T-helper 1 cell (primary cell): ENCODE measurements at places on chromosomes 11 and 22.

- no peak for DNase-seq
Measured at GRCh38 chr11:61626580-61627380, 45.9 kb upstream of the SYT7 start.

- no peak for DNase-seq
Measured at GRCh38 chr22:50048061-50048765, 9.9 kb downstream of the TTLL8 start.

- DNase-seq = no peak
Measured at GRCh38 chr11:130208241-130209127, 48.9 kb downstream of the ST14 start.

DNA sequence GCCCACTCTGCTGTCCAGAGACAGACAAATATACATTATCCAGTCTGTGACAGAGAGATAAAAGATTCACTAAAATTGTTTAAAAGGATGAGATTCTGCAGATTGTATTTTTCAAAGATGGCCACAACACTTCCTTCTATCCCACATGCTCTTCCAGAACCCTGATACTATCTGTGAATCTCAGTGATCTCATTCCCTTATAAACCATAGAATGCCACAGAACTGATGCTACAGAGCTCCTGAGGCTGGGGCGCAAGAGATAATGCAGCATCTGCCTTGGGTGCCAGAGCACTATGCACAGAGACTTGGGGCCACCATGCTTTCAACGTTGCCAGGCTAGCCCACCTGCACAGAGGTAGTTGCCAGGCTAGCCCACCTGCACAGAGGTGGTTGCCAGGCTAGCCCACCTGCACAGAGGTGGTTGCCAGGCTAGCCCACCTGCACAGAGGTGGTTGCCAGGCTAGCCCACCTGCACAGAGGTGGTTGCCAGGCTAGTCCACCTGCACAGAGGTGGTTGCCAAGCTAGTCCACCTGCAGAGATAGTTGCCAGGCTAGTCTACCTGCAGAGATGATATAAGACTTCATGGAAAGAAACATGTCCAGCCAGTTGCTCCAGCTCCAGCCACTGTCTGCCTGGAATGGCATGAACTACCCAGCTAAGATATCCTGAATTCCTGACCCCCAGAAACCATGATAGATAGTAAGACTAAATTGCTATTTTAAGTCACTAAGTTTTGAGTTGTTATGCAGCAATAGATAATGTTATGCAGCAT, 17.6 kb upstream of the SEPTIN5 start:
- no peak for DNase-seq

GRCh38 chr11:129224538-129224937, 32.4 kb upstream of the ARHGAP32 start:
- DNase-seq = no peak

- no peak for DNase-seq
Measured at GRCh38 chr22:45426387-45426786, 12.9 kb downstream of the RIBC2 start.

DNA sequence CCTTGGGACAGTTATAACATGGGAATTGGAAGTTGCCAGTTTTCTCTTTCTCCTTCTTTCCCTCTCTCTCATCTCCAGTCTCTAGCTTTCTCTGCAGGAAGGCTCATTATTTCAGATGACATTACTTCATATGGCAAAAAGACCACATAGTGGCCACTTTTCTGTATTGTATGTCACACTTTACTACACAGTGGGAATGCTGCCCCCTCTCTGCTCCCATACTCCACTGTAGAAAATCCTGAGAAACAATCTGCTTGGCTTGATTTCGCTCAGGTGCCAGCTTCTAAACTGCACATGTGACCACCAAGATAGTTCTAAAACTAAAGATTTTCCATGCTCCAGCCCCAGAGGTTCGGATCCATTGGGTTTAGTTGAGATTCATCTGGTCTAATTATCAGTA, 860.7 kb upstream of the CCDC90B start:
- DNase-seq = no peak

- DNase-seq = no peak
Measured at GRCh38 chr11:8217926-8218325, 45.8 kb downstream of the LMO1 start.

GRCh38 chr11:81487109-81487508, 1246.6 kb downstream of the FAM181B start:
- DNase-seq = no peak

GRCh38 chr11:80214413-80214812, 773.6 kb upstream of the TENM4 start:
- no peak for DNase-seq

DNA sequence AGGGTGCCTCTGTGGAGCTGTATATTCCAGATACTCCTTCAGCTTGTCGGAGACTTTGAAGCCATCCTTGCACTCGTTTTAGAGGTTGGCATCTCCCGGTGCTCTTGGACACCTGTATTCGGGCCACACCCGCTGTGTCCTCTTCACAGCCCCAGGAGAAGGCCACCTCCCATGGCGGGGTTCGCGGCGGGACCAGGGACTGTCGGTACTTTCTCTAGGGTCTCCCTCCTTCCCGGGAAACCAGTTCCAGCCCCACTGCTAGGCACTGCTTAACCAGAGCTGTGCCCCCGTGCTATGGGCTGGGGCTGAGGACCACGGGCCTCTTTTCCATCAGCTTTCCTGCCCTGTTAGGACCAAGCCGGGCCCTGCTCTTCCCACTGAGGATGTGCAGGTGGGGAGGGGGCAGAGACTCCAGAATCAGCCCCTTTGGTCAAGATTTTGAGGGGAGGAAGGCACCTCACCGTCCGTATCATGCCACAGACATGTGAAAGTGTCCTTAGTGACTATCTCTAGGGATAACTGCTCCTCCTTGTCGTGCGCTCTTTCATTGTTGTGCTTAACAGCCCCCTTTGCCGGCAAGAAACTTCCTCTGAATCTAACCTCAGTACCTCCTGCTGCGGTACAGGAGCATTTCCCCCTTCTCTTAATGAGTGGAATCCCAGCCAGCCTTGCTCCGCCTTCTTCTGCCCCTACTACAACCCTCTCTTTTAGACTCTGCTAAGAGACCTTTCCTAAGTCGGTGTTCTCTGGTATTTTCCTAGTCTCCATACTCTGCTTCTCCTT, 1.2 kb upstream of the B3GAT1 start:
- DNase-seq = no peak

GRCh38 chr22:43823353-43823908, 11.3 kb upstream of the EFCAB6 start:
- DNase-seq = no peak

GRCh38 chr11:96103102-96103501, 179.2 kb upstream of the MTMR2 start:
- DNase-seq = no peak

- no peak for DNase-seq
Measured at GRCh38 chr11:96144553-96144952, 198.4 kb downstream of the MAML2 start.

- DNase-seq = no peak
Measured at GRCh38 chr22:23452231-23453010, 127.7 kb downstream of the IGLL1 start.

- no peak for DNase-seq
Measured at GRCh38 chr11:67369801-67370284, 3.6 kb downstream of the CLCF1 start.

DNA sequence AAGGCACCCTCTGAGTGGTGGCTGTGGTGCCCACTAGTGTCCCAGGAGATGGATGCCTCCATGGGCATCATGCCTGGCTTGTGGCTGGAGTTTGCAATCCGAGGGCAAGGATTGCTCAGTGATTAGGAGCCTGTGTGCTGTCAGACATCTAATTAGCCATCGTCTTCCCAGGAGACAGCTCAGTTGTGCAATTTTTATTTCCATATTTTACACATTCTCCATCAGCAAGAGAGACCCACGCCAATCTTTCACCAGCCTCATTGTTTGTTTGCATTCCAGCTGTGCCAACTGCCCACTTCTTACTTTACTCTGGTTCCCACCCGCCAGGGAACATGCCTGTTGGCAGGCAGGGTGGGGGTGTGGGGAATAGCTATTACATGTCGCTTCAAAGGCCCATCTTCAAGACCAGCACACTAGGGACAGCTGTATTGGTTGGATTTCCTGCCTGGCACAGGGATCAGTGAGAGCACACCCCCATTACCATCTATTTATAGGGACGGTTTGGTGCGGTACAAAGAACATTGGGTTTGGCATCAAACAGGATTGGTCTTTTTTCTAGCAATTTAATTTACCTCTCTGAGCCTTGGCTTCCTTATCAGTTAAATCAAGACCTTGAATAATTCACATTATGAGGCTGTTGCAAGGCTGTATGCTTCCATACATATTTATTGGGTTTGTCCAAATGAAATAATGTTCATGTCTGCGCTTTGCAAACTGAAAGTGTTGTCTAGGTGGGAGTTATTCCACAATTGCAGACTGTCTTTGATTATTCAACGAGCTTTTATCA, 80.7 kb upstream of the NAV2 start:
- DNase-seq = no peak

- no peak for DNase-seq
Measured at GRCh38 chr11:115637599-115638241, 133.5 kb upstream of the CADM1 start.

GRCh38 chr22:22486132-22486899, 22.2 kb downstream of the ZNF280B start:
- no peak for DNase-seq

DNA sequence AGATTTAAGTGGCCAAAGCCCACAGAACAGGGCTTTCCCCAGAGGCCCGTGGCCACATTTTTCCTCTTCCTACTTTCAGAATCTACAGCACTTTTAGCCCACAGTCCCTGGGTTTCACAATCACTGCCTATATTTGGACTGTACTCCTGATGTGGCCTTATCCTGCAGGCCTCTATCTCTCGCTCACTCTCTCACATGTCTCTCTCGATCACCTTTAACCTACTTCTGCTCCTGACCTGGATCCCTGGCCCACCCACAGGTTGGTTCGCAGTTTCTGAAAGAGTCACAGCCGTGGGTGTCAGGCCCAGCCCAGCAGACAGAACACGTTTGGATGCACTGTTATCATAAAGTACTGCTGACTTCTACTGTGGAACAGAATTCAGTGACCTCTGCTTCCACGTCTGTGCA, 55.5 kb downstream of the LARGE1 start:
- DNase-seq = no peak

DNA sequence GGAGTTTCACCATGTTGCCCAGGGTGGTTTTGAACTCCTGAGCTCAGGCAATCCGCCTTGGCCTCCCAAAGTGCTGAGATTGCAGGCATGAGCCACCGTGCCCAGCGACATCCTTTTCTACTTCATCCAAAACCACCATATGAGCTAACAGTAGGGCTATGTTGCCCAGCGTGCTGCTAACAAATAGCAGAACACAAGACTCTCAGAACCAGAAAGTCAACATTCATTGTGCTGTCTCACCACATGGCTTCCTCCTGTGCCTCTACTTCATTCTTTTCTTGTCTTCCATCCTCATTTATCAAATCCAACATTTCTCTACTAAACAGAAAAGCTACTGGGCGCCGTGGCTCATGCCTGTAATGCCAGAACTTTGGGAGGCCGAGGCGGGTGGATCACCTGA, 12.0 kb upstream of the DENND5A start:
- DNase-seq = no peak

DNA sequence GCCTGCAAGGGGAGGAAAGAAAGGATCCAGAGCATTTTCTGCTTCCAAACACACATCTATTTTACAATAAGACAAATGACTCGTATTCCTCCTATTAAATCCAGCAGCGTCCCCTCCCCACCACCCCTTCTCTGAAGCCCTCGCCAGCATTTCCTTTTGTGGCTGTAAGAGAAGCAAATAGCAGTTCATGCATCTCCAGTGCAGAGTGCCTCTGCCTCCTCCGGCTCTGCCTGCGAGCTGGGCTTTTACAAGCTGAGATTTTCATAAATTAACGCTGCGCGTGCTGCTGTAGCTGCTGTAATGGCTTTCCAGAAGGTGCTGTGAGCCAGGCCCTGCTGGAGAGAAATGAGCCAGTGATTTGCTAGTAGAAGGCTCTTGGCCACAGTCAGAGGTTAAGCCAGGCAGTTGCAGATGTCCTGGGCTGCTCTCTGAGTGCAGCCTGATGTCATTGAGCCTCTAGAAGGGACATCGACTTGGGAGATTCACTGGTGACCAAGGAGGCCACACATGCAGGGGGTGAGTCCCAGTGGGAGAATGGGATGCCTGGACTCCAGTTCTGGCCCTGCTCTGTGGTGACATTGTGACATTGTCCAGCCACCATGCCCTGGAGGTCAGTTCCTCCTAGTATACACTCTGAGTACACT, 134.5 kb upstream of the NAV2 start:
- no peak for DNase-seq

- no peak for DNase-seq
Measured at GRCh38 chr11:18056561-18057181, 10.6 kb upstream of the TPH1 start.

DNA sequence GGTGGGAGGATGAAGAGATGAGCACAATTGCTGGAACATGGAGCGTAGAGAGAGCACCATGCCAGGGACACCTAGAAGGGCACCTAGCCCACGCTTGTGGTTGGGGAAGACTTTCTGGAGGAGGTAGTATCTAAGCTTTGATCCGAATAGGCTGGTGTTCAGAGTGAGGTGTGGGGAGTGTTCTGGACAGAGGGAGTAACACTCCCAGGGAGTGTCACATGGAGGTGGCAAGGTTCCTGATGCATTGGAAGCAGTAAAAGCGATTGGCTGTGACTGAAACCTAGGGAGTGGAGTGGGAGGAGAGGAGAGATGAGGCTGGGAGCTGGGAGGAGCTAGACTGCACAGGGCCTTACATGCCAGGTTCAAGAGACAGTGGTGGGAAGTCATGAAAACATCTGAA, 188.0 kb upstream of the NCAM1 start:
- DNase-seq = no peak

GRCh38 chr11:67311051-67311555, 7.8 kb downstream of the SSH3 start:
- DNase-seq = no peak

DNA sequence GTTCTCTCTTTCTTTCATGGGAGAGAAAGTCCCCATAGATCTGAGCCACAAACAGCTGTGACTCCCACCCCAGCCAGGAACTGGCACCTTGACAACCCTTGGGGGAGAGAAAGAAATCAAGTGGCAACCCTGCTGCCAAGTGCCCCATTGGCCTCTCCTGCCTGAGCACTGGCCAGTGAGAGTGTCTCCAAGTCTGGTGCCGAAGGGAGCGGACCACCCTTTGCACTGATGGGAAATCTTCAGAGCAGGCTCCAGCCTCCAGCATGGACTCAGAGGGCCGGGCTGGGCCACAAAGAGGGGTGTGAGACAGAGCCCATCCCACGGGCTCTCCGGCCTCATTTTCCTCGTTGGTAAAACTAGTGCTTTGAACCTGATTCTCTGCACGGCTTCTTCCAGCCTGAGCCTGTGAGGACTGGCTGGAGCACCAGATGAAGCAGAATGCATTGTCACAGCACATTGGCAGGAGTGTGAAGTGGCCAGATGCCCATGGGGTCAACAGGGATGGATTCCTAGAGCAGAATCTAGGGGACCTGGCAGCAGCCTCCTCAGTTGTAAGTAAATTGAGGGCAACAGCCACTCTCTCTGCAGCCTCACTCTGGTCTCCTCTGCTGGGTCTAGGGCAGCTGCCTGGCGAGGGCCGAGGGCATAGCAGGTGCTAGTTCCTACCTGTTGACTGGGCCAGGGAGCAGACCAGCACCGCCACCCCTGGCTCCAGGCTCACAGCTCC, 81.4 kb downstream of the TRIM29 start:
- DNase-seq = no peak
